ENCODE measurements at places on chromosomes 2 and 18.

- no peak for DNase-seq
Observed at GRCh38 chr18:60024345-60024744, 124.5 kb downstream of the PMAIP1 start.

DNA sequence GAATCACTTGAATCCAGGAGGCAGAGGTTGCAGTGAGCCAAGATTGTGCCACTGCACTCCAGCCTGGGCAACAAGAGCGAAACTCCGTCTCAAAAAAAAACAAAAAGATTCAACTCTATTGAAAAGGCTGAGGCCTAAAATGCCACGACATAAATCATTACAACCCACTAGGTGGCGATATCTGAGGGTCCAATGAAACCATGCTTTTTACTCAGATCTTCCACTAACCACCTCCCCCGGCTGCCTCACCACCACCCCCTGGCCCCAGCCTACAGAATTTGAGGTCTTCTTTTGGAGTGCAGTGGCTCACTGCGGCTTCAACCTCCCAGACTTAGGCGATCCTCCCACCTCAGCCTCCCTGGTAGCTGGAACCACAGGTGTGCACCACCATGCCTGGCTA lies 57.5 kb downstream of the AP1S3 start:
- DNase-seq: no peak

GRCh38 chr18:23306822-23307221 lies 146.3 kb upstream of the RIOK3 start:
- DNase-seq: no peak

DNA sequence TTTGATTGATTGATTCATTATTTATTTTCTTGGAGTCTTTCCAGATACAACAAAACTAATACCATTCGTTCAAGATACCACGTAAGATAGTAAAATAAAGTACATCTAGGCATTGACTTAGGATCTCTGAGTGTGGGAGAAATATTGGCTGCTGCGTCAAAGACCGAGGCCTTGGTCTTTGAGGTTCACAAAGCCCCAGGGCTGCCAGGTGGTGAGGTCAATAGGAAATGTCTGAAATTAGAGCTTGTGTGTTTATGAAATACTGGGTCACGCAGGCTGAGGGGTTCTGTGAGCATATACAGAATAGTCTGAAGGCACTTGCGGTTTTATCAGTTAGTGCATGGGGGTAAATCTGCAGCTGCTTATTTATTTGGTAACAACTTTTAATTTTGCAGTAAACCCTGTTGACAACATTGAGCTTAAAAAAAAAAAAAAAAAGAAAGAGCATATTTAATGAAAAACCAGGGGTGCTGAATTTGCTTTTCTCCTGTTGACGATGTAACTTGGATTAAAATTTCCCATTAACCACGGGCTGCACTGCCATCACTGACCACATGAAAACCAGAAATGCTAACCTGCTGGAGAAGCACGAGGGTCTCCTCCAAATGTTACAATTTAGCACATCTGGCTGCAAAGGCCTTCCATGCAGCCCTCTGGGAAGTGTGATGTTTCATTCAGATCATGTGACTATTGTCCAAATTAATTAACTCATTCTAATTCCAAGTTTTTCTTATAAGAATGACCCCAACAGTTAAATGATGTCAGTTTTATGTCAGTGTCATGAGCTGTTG lies 27.1 kb upstream of the SERPINB12 start:
- no peak for DNase-seq

DNA sequence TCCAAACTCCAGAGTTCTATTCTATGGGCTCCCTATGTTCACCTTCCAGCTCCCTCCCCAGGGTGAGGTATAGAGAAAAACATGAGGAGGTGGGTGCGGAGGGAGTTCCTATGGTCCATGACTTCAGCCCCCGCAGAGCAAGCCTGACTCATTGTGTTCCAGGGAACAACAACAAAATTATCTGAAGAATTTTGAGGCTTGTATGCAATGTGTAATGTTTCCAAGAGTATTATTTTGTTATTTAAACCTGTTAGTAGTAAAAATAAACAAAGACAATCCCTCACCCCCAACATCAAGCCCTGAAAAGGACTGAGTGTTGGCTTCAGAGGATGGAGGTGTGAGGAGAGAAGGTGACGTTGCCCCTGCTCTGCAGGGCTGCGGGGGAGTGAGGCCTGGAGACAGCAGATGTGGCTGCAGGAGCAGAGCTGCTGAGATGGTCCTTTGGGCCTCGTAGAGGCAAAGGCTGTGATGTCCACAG lies 29.0 kb downstream of the LAMA3 start:
- DNase-seq: no peak

- no peak for DNase-seq
Observed at GRCh38 chr2:109372614-109373013, 241.2 kb downstream of the SEPTIN10 start.

- DNase-seq: no peak
Observed at GRCh38 chr2:104836265-104836664, 17.6 kb upstream of the POU3F3 start.

GRCh38 chr2:117068371-117068770 lies 746.1 kb upstream of the DDX18 start:
- no peak for DNase-seq

- DNase-seq: no peak
Observed at GRCh38 chr18:78711316-78711715, 268.3 kb upstream of the SALL3 start.

GRCh38 chr2:173175222-173175621 lies 99.6 kb downstream of the MAP3K20 start:
- DNase-seq: no peak

GRCh38 chr2:105915005-105915558 lies 170.4 kb downstream of the NCK2 start:
- no peak for DNase-seq

GRCh38 chr2:96113951-96114350 lies 2.4 kb downstream of the ADRA2B start:
- no peak for DNase-seq

- no peak for DNase-seq
Observed at GRCh38 chr2:101775092-101775491, 77.6 kb downstream of the MAP4K4 start.

GRCh38 chr2:17184512-17184911 lies 333.7 kb downstream of the RAD51AP2 start:
- DNase-seq: no peak

DNA sequence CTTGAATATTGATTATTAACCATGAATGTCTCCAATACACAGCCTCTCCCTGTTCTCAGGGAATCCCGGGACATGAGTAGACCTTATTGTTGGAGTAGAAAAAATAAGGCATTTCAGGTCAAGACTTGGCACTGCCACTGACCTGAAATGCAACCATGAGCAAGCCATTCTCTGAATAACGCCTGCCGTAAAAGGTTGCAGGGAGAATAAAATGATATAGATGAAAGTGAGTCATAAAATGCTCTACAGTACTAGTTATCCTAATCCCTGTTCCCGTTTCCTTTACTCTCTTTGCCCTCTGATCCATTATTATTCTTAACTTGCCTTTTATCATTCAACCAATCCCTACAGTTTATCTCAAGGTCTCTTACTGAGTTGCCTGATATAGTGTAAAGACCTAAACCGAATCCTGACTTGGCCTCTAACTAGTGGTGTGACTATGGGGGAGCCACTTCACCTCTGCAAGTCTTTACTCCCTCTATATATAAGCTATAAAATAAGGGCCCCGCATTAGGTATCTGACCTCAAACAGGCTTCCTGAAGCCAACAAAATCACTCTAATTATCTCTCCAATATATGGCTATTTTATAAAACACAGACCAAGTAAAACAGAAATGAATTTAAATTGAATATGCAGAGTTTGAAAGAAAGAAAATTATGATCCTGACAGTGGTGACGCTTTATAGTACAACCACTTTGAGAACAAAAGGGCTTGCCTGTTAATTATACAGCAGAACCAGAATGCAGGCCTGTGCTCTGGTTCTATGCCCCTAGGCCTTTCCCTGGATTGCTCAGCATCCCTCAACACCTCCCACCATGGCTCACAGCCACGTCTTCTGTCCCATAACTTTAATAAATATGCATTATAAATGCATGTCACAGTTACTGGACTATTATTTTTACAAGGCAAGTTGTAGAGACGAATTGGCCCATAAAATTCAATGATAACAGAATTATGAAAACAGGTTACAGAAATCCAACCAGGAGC lies 183.1 kb downstream of the STK39 start:
- DNase-seq: no peak

- DNase-seq: peak; percentile 8
Observed at GRCh38 chr2:213640738-213641425, 356.6 kb downstream of the SPAG16 start.

DNA sequence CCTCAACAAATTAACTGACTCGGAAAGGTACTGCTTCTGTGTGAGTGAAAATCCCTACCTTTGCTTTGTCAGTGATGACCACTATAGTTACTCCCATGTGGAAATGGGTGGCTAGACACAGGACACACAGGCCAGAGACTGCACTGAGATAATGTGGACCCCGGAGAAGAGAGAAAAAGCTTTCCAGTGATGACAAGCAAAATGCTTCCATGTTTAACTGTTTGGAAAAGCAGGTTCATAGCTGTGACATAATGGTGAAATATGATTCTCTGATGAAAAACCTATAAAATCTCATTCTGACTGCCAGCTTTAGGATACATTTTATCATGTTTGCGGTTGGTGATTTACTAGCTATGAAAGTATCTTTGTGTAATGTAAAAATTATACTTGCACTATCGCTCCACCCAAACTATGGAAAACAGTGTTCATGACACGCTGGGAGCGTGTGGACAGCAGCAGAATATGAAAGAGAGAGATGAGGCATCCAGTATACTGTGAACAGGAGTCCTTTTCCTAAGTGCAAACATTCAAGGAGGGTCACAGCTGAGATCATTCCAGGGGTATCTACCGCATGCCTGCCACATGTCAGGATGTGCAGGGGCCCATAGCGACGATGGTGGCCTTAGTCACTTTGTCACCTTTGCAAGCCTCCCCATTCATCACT lies 782.7 kb upstream of the SOX11 start:
- DNase-seq: no peak

DNA sequence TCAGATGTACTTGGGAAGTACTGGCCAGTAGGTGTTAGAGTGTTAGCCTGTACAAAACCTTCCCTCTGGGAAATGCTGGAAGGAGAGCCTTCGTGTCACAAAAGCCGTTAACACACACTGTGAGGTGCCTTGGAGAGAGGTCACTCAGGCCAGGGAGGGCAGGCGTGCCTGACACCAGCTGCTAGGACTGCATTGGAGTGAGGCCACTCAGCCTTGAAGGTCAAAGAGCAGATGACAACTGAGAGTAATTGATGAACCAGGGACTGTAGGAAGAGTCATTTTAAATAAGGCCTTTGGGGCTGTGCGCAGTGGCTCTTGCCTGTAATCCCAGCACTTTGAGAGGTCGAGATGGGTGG lies 45.4 kb downstream of the ASAP2 start:
- DNase-seq: no peak

GRCh38 chr2:7094231-7094741 lies 177.1 kb downstream of the RNF144A start:
- no peak for DNase-seq

DNA sequence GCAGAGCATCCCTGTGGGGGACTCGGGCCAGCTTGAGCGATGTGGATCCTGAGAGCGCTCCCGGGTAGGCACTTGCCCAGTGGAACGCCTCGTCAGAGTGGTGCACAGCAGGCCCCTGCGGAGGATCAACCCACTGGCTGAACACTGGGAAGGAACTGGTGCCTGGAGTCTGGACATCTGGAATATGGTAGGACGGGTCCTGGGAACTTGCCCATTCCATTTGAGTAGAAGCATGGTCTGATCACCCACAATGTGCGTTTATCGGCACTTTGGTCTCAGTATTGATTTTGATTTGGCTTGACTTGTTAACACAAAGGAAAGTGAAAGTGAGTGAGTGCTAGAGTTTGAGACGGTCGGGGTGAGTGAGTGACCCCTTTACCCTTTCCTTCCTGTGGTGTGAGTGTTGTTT lies 1336.2 kb upstream of the CHAC2 start:
- no peak for DNase-seq

DNA sequence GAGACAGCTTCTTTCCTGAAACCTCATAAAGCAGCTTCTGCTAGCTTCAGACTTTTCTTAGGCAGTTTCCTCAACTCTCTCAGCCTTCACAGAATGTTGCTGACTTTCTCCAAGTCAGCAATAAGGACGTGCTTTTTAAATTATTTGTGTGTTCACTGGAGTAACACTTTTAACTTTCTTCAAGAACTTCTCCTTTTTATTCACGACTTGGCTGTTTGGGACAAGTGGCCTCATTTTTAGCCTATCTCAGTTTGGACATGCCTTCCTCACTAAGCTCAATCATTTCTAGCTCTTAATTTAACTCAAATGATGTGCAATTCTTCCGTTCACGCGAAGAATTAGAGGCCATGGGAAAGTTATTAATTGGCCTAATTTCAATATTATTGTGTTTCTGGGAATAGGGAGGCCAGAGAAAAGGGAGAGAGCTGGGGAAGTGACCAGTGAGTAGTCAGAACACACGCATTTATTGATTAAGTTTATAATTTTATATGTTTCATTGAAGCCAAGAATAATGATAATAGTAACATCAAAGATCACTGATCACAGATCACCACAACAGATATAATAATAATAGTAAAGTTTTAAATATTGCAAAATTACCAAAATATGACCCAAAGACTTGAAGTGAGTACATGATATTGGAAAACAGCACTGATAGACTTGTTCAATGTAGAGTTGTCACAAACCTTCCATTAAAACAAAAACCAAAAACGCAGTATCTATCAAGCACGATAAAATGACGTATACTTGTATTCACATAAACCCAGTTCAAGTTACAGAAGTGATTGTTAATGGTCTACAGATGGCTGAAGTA lies 4.8 kb downstream of the REG1A start:
- no peak for DNase-seq

DNA sequence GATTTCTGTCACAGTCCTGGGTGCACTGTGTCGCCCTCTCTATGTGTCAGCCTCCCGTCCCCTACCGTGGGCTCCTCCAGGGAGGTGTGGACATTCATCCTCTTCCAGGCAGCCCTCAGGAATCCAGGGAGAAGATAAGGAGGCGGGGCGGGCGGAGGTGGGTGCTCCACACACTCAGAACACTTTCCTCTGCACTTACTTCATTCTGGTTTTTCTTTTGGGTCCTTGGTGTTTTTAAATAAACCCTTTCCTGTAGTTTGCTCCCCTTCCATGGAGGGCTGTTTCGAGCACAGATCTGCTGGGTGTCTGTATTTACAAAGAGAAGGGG lies 183.9 kb downstream of the FAM210A start:
- no peak for DNase-seq

DNA sequence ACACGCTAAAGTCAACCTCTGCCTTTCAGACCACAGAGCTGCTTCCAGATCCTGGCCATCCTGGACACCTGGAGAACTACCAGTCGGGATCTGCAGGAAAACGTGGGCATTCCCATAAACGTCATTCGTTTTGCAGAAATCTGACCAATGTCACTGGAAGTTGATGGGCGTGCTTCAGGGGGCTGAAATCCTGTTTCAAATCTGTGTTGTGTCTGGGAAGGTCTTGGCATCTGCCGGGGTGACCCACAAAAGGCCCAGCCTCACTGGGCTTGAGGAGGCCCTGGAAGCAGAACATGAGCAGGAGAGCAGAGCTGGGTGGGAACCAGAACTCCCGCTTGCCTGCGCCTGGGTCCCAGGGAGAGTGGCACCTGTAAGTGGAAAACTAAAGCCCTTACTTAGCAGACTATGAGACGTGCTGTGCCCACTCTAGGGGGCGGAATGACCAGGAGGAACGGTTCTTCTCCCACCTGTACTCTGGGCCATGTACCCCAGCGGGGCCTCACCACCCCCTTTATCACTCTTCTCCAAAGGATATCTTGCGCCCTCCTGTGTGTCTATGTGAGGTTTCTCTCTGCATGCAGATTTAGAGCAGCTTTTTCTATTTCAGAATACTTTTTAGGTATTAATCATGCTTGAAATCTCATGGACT lies 200.9 kb downstream of the FAM210A start:
- no peak for DNase-seq
